ENCODE measurements at places on chromosomes 2 and 18. TPM values are rescaled to one million over a fixed set of nuclear protein-coding genes. Genes with fewer than 3 reads are reported as not detected.

Gene VSNL1
- total RNA-seq, result not detected

DNA sequence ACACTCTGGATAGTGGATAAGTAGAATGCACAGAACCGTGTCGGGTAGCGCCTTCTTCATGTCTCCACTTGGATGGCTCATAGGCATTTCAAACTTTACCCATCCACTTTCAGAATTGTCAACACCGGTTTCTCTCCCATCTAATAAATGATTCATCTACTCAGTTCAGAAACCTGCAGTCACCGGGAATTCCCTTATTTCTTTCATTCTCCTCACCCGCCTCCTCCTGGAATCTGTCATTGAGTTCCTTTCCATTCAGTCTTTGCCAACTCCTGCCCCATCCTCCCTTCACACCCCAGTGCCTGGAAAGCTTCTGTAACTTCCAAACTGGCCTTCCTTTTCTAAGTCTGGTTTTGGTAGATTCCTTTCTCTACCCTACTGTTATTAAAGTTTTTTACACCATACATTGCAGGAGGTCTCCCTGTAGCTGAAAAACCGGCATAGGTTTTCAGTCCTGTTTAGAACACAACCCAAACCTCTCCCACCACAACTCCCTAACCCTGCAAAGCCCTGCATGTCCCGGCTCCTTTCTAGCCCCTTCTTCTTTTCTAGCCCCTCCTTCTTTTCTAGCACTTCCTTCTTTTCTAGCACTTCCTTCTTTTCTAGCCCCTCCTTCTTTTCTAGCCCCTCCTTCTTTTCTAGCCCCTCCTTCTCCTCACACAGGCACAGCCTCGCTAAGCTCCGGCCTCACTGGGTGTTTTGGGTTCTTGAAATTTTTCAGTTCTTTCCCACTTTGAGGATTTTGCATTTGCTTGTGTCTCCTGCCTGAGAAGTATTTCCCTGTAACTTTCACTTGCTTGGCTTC is 133.9 kb upstream of the KLHL14 start:
- no peak overlapping the region for H3K4me3 ChIP-seq
- H3K4me1 ChIP-seq, result no peaks in the 10 kb centered on the region
- H3K27me3 ChIP-seq, result no peaks in the 10 kb centered on the region
- H3K36me3 ChIP-seq, result no peaks in the 10 kb centered on the region

Gene MAP2
- not detected for total RNA-seq

GRCh38 chr2:21111012-21111411 is 12.8 kb upstream of the TDRD15 start:
- no peak for DNase-seq
- no peak overlapping the region for H3K27ac ChIP-seq
- no peaks in the 10 kb centered on the region for H3K36me3 ChIP-seq
- no peaks in the 10 kb centered on the region for H3K4me1 ChIP-seq
- no peak overlapping the region for H3K4me3 ChIP-seq
- no peaks in the 10 kb centered on the region for H3K27me3 ChIP-seq

Data from CD8-positive, alpha-beta memory T cell (primary cell).